HS-27A (cell line): ENCODE measurements at places on chromosomes 2 and 18.

GRCh38 chr2:55051026-55051866, 995 bp upstream of the RTN4 start:
- peak; percentile 98 for DNase-seq

DNA sequence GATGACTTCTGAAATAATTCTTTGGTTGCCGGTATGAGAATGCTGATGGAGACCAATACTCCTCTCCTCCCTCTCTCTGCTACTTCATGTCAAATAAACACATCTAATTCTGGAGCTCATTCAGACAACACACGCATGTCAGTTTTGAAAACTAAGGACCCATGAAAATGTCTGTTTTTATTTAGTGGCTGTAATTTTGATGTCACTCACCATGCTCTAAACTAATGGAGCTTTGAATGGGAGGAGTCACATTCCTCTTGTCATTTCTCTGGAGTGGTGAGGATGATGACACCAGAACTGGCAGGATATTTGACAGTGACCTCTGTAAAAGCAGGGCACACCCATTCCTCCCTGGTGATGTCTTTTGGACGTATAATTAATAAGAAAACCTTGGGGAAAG, 163.0 kb downstream of the PHLPP1 start:
- DNase-seq: peak; percentile 12

DNA sequence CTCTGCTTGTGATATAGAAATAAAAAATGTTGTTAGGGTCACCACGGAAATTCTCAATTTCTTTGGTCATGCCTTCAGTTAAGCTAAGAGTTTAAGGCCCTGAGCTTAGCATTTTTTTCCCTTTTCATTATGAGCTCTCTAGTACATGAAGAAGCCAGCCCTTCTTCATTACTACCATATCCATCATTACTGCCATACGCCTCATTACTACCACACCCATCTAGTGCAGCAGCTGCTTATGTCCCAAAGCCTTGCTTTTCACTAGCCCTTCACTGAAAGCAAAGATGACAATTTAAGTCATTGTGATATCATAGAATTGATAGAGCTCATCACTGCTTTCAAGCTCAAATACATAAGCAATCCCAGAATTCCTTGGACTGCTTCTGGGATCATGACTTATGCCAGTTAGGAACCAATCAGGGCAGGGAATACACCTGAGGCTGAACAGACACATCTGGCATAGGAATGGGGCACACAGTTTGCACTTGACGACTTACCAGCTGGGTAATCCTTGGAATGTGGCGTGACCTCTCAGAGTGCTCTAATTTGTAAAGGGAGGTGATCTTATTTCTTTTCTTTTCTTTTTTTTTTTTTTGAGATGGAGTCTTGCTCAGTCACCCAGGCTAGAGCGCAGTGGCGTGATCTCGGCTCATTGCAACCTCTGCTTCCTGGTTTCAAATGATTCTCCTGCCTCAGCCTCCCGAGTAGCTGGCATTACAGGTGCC, 40.3 kb downstream of the SOWAHC start:
- DNase-seq: no peak

DNA sequence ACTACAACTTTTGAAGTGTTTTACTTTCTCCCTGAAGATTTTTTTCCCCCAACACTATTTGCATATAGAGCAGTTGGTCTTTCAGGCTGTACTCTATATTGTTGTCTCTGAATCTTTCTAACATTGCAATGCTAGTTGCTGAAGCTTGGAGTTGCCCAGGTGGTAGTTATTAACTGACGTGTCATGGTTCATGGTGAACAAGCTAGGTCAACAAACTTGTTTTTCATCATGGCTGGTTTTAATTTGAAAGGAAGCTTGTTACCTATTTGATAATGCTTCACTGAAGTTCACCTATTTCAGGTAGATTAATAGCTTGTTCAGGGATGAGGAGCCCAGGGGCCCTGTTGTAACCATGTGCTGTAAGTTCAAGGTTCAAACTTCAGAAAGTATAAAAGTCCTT, 158.8 kb upstream of the ZEB2 start:
- no peak for DNase-seq

DNA sequence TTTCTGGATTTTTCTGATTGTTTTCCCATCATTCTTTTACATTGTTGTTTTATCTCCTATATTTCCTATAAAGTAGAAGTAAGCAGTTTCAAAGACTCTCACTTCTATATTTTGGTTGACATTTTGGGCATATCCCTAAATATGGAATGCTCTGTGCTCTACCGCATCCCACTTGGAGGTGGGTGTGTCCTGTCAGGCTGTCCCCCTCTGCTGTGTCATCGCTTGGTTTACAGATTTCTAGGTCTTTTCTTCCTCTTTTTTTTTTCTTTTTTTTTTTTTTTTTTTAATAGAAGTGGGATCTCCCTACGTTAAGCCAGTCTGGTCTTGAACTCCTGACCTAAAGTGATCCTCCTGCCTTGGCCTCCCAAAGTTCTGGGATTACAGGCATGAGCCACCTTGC, 13.3 kb downstream of the DGKD start:
- DNase-seq: no peak

- peak; percentile 2 for DNase-seq
These were observed 887.9 kb downstream of the NRXN1 start for GRCh38 chr2:50143822-50144575.

DNA sequence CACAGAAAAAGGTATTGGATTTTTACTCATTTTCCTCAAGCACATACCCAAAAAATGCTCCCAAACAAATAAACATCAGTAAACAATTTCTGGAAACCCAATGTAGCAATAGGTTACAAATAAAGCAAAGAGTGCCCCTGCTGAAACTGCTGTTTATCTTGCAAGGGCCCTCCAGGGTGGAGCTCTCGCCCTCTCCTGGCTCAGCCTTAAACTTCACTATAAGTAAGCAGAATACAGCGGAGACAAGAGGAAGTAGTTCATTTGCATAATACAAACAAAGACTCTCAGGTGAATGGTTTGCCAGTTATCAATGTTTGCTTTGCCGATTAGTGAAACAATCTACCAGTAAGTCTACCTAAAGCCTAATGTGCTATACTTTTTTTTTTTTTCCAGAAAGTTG, 437.6 kb downstream of the DLGAP1 start:
- DNase-seq: no peak

- no peak for DNase-seq
These were observed 2.7 kb downstream of the KLHL14 start for GRCh38 chr18:32770054-32770665.

DNA sequence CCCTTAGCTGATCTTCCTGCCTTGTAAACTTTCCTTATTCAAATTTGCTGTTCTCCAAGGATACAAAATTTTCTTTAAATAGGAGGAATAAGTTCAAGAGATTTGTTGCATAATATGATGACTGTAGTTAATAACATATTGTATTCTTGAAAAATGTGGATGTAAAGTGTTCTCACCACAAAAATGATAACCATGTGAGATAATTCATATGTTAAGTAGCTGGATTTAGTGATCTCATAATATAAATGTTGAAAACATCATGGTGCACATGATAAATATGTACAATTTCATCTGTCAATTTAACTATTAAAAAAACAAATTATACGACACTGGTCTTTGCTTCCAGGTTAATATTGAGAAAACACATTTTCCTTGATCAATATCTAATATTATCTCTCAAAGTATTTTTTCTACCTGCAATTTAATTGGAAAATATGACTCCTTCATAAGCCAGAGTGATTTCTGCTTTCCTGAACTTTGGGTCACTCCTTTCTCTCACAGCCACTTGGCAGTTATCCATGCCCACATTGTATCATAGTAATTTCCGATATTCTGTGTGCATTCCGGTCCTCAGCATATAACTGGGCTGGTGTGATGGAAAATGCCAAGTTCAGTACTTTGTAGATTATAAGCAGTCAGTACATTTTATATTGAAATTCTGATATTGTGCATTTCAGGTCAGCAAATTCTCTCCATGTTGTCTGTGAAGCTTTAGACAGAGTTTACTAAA, 152.6 kb downstream of the GULP1 start:
- no peak for DNase-seq

- no peak for DNase-seq
These were observed 70.3 kb upstream of the UPP2 start for GRCh38 chr2:158031371-158031770.

DNA sequence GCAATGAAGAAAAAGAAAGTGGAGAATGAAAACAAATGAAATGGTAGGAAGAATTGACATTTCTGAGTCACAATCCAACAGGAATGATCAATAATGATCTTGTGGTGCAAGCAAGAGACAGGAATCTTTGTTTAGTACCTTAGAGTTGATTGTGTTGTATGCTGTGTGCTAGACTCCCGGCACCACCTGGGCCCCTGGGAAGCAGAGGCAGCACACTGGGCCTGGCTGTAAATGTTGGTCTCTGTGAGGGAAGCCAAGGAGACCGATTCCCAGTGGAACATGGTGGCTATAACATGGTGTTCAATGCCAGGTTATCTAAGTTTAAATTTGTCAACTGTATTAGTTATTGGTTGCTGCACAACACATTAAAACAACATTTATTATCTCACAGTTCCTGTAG, 9.8 kb upstream of the CWC22 start:
- no peak for DNase-seq

DNA sequence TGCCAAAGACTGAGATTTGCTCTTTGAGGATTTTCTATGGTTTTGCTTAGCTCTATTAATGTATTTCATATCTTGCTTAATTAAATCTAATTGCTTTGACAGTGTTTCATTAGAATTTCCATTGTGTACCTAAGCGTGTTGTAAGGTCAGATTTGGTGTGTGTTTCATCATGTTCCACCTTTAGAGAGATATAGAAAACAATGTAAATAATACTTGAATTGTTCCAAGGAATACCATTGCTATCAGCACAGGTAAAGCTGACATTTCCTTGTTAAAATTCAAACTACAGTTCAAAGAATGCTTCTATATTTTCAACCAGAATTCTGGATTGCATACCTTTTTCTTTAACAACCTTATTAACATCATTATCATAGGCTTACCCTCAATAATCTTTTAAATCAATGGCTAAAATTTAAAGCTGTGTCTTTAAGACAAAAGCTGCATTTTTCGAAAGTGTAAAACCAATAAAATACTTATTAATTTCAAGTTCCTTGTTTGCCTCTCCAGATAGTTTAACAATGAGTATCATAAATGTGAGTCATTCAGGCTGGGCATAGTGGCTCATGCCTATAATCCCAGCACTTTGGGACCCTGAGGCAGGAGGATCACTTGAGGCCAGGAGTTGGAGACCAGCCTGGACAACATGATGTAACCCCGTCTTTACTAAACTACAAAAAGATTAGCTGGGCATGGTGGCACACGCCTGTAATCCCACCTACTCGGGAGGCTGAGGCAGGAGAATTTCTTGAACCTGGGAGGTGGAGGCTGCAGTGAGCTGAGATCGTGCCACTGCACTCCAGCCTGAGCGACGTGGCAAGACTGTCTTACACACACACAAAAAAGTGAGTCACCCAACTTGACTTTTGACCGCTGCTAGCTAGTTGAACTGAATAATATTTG, 188.0 kb upstream of the PKDCC start:
- no peak for DNase-seq
